ENCODE measurements at places on chromosomes 5 and 9.

DNA sequence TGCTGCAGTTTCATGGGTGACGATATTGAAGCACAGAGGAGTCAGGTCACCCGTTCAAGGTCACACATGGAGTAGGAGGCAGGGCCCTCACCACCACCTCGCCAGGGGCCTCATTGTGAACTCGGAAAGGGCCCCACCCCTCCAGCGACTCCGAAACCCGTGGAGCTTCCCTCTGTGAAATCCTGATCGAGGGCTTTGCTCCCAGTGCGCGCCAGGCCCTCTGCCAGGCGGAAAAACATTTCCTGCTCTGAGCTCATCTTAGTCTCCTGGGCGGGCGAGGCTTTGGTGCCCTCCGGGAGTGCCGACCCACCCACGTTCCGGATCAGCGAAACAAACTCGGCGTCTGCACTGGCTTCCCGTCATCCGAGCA, 75.0 kb upstream of the FCN1 start:
- no peak for DNase-seq

GRCh38 chr5:72353046-72353445, 32.9 kb downstream of the PTCD2 start:
- no peak for DNase-seq

- DNase-seq, result no peak
These were observed 25.0 kb upstream of the STARD4 start for GRCh38 chr5:111537141-111538024.

- no peak for DNase-seq
These were observed 9.5 kb upstream of the BARX1 start for GRCh38 chr9:93964685-93965084.

- DNase-seq, result no peak
These were observed 56.0 kb downstream of the ROR2 start for GRCh38 chr9:91894023-91894422.

GRCh38 chr9:131773911-131774379, 34.1 kb upstream of the RAPGEF1 start:
- no peak for DNase-seq

DNA sequence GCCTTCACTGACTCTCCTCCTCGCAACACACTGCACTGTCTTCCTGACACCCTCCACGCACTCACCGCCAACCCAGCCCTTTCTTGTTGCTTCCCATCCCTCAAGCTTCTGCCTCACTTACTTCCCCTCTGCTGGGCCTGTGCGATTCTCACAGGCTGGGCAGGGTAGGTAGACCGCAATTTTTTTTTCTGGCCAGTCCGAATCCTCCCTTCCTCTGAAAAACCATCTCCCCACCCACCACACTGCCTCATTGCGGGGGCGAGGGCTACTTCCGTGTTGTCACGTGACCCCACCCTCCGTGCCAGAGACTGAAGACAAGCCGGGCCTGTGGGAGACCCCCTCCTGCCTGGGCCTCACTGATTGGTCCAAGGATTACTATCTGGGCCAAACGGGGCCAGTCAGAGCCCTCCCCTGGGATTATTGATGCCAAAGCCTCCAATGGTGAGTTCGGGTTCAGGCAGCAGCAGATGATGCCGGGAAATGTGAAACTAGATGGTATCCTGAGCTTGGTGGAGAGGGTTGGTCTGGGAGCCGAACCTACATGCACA, 73.1 kb downstream of the STK10 start:
- DNase-seq, result peak; percentile 48

DNA sequence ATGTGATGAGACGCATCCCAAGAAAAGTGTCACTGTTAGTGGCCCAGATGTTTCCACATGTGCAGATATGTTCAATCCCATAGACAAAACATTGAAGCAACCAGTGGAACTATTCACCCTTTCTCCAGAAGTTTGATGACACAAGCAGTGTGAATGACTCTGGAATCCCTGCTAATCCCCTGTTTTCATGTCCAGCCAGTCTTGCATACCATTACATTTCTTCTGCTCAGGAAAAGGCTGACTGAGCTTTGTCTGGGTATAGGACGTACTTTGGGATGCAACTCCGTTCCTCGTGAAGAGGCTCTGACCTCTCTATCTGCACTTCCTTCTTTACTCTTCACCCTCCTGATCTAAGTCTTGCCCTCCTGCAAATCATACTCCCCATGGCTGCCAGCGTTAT, 172.4 kb downstream of the NTRK2 start:
- DNase-seq, result no peak

DNA sequence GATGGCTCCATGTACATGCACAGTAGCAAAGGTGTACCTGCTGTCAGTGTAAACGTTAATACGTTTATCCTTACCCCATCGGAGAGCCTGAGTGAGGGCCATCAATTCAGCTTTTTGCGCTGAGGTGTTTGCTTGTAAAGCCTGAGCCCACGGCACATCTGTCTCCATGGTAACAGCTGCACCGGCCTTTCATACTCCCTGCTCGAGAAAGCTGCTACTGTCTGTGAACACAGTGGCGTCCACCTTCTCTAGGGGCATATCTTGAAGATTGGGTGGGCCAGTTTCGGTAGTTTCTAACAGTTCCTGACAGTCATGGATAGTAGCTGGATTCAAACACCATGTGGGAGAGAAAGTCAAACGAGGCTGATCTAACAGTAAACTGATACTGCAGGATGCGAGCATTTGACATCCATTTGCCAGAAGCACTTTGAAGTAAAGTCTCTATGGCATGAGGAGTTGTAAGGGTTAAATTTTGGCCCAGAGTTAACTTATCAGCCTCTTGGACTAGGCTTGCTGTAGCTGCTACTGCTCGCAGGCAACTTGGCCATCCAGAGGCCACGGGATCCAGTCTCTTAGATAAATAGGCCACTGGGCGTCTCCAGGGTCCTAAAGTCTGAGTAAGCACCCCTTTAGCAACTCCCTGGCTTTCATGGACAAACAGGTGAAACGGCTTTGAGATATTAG, 21.0 kb upstream of the RHOBTB3 start:
- no peak for DNase-seq

GRCh38 chr5:37580106-37580505, 201.0 kb downstream of the WDR70 start:
- no peak for DNase-seq

DNA sequence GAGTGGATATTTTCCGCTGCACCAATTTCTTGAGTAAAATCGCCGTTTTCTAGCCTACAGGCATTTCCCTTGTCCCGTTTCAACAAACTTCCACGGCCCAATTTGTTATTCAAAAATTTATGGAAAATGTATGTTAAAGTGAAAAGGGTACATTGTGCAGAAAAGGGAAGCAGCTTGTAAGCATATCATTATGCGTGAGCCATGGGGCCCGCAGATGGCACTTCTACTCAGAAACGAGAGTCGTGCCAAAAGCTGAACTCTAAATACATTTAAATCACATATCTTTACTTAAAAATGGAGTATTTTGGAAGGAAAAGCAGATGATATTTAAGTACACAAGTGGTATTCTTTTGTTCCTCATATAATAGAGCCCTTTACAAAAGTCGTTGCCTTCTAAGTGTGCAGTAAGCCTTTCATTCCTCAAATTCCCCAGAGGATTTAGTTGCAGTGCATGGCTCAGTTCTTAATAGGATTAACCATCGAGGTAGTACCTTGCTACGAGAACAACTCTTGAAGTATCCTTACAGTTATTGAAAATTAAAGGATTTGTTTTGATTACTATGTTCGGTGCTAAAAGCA, 1227.2 kb upstream of the WWC1 start:
- no peak for DNase-seq

GRCh38 chr5:170538696-170539586, 35.1 kb downstream of the KCNIP1 start:
- DNase-seq, result no peak
